ENCODE measurements at places on chromosomes 2 and 18.

DNA sequence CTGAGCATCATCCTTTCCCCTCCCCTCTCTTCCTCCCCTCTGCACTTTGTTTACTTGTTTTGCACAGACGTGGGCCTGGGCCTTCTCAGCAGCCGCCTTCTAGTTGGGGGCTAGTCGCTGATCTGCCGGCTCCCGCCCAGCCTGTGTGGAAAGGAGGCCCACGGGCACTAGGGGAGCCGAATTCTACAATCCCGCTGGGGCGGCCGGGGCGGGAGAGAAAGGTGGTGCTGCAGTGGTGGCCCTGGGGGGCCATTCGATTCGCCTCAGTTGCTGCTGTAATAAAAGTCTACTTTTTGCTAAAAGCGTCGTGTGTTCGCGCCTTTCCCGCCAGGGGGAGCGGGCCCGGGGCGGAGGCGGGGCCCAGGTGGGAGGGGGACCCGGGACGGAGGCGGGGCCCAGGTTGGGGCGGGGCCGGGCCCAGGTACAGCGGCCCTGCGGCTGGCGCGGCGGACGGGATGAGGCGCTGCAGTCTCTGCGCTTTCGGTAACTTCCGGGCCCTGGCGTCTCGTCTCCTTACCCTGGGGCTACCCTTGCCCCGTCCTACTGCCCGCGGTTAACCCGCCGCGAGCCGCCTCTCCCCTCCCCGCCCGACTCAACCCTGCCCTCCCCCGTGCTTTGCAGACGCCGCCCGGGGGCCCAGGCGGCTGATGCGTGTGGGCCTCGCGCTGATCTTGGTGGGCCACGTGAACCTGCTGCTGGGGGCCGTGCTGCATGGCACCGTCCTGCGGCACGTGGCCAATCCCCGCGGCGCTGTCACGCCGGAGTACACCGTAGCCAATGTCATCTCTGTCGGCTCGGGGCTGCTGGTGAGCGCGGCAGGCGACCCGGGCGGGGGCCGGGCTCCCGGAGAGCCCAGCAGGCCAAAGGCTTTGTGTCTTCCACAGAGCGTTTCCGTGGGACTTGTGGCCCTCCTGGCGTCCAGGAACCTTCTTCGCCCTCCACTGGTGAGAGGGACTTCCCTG is at the start of gene KRTCAP3:
Gene KRTCAP3 (plus strand): TSS at position 424 of the 962 bp plus-strand sequence. CDS start 32 bp downstream, at position 456.
- DNase-seq: peak; percentile 88

DNA sequence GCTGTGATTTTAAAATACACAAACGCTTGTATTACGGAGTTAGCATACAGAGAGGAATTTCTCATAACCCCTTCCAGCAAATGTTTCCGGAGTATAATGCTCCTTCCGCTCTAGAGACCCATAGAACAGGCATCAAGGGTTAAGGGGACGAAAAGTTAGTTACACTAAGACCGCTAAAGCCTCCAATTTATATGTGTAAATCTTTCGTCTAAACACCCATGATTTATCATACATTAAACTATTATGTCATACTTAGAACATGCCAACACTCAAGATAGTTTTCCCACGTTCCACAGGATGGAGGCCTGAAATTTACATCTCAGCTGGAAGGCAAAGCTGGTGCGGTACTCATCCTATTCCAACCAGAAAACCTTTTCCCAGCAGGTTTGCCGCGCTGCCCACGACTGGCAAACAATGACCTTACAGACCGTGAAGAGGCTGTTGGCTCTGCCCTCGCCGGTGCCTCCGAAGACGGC is 650 bp downstream of the ORMDL1 start:
- no peak for DNase-seq

DNA sequence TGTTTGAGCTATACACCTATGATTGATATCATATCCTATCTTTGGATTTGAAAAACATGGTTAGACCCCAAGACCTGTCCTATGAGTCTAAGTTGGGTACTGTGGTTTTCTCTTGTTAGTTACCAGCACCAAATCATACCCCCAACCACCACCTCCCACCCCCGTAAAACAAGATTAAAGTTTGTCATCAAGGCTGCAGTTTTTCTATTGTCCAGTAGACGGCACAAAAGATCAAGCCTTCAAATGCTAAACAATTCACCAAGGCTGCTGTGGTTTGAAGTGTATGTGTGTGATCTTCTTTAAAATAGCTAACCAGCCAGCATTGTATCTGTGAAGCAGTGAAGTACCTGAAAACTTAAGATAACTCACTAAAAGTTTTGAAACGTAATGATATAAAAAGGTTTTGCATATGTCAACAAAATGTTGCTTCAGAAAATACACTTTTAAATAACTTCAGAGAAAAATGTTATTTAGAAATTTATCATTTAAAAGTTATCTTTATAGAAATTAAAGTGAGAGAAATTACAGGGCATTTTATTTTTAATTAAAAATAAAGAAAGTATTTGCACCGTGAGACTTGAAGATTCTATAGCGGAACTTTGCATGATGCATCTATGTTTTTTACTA is 5.8 kb upstream of the MEIS1 start:
- DNase-seq: no peak

DNA sequence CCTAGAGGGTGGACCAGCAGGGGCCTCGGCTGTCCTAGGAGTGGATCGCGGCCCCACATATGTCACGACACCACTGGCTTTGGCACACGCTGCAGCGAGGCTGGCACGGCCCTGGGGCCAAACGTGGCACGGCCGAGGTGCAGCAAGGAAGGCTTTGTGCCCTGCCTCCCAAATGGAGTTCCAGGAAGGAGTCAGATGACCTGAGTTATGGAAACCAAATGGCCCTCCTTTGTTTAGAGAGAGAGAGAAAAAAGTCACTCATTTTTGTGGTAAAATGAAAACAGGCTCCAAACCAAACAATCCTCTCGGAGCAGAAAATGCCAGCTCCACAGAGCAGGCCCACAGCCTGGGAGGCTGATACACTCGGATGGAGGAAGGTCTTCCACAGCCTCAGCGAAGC is 105.6 kb downstream of the ANTXR1 start:
- no peak for DNase-seq

- DNase-seq: no peak
Observed at GRCh38 chr18:69648486-69648885, 247.8 kb downstream of the DOK6 start.

DNA sequence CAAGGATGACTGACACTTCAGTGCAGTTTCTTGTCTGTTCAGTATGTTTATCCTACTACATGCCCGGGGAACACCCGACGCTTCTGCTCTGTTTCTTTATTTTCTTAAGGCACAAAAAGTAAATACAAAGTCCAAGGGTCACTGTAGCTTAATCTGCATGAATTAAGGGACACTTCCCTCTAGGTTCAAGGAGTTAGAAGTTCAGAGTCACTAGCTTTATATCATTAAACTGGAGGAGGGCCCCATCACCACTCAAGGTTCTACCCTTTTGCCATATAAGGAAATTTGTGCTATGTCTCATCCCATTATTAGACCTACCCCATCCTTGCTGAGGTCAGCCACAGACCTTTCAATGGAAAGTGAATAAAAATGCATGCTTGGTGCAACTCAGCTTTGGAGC is 27.6 kb upstream of the RMDN2 start:
- DNase-seq: no peak

DNA sequence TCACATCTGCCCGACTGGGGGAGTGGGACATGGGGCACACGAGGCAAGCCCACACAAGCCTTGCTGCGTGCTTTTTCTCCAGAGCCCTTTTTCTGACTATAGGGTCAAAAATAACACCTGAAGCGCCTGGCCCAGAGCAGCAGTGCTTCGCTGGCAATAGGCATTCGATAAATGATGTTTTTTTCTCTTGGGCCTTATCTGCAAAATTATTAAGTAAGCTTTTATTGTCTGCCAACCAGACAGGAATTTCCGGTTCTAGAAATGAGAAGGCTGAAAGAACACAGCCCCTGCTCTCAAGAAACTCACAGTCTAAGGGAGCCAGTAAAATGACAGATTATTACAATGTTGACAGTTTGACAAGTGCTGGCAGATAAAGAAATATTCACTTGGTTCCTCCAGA is 2.7 kb upstream of the TMBIM1 start:
- DNase-seq: no peak

GRCh38 chr2:230909841-230910545 is 15.0 kb downstream of the GPR55 start:
- DNase-seq: peak; percentile 55

DNA sequence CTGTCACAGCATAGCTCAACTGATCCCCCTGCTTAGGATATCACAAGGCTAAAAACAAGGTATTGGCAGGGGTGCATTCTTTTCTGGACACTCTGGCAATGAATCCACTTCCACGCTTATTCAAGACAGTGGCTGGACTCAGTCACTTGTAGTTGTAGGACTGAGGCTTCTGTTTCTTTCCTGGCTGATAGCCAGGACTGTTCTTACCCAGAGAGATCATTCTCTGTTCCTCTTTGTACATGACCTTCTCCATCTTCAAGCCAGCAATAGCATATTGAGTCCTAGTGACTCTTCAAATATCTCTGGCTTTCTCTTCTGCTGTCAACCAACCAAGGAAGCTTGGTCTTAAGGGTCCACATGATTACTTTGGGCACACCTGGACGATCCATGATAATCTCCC is 241.3 kb downstream of the RBM43 start:
- no peak for DNase-seq

- peak; percentile 86 for DNase-seq
Observed at GRCh38 chr2:188291617-188292347, at the start of gene GULP1. Gene GULP1 (plus strand): TSS chr2:188291874. CDS start chr2:188477703, 185,829 bp downstream.

GRCh38 chr2:187581125-187581896 is 27.1 kb upstream of the TFPI start:
- DNase-seq: no peak

GRCh38 chr2:142008135-142008744 is 122.6 kb downstream of the LRP1B start:
- DNase-seq: no peak

DNA sequence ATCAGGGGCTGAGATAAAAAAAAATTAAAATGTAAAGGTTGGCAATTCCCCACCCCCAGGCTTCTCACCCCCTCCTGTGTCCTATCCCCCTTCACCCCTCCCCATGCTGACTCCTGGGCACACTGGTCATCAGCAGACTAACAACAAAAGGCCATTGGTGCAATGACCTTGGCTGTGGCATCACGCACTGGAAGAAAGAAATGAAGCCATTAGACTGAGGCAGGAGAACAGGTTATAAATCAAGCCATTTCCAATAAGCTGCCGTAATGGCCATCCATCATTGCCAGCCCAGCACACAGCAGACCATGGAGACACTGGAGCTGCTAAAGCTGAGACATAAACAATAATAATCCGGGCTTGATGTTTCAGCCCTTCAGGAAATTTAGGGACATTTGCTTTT is 342.4 kb upstream of the ETAA1 start:
- DNase-seq: no peak

GRCh38 chr2:238878051-238878735 is 30.3 kb downstream of the TWIST2 start:
- DNase-seq: peak; percentile 12

DNA sequence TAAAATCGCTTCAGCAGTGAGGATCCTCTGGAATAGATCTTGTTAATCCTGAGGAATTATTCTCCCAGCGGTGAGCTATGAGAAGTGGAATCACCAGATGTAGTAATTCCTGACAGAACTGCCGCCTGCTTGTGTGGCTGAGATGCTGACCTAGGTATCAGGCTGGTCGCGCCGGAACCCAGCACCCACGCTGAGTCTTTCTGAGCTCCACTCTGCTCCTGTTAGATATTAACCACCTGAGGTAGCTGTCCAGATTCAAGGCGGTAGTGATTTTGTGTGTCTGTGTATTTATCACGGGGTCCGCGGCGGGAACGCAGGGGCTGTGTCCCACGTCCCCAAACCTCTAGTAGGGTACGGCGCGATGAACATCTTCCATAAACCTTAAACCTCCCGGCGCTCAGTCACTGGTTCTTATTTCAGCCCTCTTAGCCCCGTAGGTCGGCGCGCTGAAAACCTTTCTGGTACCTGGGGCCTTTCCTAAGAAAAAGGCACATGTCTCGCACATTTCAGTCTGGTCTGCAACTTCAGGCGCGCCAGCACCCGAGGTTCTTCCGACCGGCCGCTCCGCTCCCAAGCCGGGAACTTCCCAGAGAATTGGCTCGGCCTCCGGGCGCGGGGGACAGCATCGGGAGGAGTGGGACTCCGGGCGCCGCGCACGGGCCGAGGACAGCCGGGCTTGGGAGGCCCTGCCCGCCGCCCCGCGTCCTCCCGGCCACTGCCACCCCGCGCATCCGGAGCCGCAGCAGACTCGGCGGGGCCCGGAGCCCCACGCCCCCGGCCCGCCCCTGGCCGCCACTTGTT is 542 bp upstream of the CNNM3 start:
- no peak for DNase-seq

GRCh38 chr2:38907743-38908562 is 18.3 kb downstream of the ARHGEF33 start:
- DNase-seq: no peak

DNA sequence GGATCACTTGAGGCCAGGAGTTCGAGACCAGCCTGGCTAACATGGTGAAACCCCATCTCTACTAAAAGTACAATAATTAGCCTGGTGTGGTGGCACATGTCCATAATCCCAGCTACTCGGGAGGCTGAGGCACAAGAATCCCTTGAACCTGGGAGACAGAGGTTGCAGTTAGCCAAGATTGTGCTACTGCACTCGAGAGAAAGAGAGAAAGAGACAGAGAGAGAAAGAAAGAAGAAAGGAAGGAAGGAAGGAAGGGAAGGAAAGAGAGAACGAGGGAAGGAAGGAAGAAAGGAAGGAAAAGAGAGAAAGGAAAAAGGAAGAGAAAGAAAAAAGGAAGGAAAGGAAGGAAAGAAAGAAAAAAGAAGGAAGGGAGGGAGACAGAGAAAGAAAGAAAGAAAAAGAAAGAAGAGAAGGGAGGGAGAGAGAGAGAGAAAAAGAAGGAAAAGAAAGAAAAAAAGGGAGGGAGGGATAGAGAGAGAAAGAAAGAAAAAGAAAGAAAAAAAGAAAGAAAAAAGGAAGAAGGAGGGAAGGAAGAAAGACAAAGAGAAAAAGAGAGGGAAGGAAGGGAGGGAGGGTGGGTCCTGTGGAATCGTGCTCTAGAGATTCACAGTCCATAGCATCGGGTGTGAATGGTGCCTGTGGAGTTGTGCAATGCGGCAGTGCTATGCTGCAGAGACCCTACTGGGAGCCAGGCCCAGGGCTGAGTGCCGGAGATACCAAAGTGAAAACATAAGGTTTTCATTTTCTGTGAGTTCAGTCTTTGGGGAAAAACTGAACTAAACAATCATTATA is 4.6 kb upstream of the SDC1 start:
- DNase-seq: peak; percentile 39

DNA sequence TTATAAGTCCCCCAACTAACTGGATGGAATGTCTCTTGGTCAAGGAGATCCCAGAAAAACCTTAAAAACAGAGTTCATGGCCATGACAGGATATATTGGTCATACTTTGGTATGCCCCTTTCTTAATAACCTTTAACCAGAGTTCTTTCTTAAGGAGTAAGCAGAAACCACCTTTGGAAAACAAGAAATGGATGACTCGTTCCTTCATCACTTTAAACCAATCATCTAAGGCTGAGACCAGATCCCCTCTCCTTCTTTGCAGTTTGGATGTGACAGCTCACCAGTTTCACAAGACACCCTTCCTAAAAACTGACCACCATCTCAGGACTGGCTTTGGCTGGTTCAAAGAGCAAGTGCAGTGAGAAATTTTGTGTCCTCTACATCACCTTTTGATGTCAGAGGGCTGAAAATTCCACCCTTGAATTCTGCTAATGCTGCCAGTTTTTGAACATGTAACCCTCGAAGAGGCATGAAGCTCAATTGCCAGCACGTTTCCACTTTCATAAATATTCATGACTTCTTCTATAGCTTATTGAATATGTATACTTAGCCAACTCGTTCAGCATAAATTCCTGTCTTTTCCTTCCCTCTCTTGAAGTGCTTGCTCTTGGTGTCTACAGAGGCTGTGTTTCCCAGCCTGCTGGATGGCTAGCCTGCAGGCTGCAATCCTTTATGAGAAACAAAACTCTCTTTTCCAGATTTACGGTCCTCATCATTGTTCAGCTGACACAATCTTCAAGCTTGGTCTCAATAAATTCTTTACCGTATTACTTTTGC is 1323.5 kb upstream of the TMEFF2 start:
- no peak for DNase-seq

Measured in upper lobe of right lung (tissue), 1 donor.